ENCODE measurements at places on chromosomes 3 and 15.

DNA sequence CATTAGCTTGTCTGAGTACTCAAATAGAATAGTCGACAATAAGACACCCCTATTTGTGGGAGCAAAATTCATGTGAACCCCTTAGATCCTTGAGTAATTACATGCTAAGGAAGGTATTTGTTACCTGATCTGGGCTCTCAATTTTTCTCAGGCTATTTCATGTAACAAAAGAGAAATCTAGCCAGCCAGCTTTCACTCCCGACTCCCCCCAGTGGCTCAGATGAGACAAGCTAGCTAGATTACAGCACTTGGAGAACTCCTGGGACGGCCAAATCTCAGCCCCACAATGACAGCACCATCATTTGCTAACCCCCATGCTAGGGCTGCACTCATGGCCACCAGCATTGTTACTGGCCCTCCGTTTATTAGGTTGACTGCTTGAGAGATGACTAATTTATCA, 41.3 kb downstream of the GLDN start:
- peak; percentile 47 for DNase-seq

- no peak for DNase-seq
Observed at GRCh38 chr3:123953735-123954134, 7.3 kb downstream of the CCDC14 start.

GRCh38 chr3:157311633-157312375, 124.8 kb upstream of the PTX3 start:
- DNase-seq = peak; percentile 97

GRCh38 chr15:55255714-55256113, 33.9 kb downstream of the RAB27A start:
- DNase-seq = no peak

DNA sequence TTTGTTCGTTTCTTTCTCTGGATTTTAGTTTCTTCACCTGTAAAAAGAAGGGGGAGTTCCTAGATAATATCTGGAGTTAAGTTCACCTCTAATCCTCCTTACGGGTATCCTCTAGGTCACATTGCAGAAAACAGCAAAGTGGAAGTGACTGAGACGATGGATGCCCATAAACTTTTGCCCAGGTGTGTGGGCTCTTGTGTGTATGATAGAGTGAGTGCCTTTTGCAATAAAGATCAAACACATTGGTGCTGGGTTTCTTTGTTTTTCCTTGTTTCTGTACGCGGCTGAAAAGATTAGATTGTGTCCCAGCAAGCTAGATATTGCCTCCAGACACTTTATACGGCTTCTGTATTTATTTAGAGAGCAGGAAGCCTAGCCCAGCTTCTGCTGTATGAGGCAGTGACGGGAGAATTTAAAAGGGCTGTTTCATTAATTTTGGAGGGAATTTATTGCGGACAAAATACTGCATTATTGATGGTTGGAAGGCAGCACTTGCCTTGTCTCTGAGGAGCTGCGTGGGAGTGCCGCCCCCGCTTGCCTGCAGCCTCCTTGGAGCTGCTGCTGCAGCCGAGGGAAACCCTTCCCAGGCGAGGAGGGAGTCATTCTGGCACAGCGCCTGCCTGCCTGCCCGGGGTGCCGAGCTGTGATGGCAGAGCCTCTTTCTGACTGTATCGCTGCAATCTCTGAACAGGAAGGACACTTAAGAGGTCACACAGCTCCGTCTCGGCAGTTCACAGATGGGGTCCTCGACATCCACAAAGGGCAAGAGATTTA, 38.5 kb downstream of the PYDC2 start:
- peak; percentile 39 for DNase-seq

DNA sequence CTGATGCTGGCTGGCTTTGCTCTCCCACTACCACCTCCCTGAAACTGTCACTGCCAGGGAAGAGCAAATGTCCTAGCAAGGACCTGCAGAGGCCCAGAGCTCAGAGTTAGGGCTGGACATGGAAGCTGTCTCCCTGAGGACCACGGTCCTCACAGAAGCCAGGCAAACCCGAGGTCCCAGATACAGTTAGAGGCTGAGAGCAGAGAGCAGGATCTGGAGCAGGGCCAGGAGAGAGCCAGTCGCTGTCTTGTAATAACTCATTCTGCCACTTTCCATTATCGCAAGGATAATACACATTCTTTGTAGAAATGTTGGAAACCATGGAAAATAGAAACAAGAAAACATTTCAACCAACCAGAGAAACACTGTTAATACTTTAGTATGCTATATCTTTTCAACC, 10.1 kb downstream of the GHSR start:
- no peak for DNase-seq

DNA sequence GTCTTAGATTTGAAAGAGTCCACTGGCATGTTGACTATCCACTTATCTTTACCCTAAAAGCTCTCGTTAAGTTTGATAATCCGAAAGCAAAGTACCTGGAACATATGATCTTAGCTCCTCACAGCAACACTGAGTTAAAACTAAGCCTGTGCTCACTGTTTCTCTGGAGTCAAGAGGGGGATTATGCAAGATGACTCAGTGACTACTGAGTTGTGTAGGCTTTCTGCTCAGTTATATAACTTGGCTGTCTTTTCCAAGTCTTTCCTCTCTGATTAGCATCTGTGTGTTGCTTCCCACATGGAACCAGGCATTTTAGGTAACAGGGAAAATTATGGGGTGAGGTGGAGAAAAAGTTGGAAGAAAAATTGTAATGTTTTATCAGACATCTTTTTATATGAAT, 31.2 kb upstream of the MYO5C start:
- DNase-seq = peak; percentile 25

DNA sequence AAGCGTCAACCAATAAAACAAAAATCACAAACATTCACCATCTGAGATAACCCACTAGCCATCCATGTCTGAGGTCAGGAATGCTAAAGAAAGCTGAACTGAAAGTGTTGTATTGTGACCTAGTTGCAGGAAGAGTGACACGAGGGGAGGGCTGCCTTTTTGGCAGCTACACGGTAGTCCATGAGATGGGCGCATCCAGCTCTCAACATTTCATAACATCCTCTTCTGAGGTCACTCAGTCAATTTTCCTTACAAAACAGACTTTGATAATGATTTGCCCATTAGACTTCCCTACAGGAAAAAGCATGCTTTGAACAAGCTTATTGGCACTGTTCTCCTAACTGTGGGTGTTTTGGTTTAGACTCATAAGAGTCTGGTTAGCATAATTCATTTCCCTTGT, 15.4 kb upstream of the SHF start:
- DNase-seq = no peak

DNA sequence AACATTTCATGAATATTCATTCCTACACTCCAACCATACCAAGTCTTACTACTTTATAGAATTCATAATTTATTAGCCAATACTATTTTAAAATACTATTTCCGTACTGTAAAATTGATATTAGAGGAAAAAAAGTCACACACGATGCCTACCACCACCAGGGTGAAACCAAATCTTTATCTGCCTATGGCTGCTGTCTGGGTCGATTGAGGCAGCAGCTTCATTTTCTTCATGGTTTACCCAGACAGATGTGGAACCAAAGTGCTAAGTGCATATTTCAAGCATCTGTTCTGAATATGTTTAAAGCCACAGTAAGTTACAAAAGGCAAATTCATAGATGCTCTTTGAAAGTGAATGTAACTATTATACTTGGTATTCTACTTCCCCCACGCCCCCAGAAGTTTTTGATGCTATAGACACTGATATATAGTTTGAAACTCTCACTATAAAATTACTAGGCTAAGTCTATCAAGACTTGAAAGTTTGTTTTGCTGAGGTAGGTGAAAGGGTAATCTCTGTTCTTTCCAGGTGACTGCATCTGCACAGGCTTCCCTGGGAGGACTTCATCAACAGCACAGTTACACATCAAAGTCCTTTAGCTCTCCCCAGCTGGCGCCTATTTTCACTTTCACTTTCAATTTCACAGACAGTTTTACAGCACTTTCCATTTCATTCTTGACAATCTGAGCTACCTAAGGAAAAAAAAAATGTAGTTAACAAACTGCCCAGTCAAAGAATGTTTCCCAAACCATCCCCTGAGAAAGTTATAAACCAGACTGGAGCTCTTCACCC, 113.9 kb downstream of the POLQ start:
- peak; percentile 56 for DNase-seq

GRCh38 chr15:40046721-40047414, 7.9 kb upstream of the SRP14 start:
- DNase-seq = peak; percentile 79

DNA sequence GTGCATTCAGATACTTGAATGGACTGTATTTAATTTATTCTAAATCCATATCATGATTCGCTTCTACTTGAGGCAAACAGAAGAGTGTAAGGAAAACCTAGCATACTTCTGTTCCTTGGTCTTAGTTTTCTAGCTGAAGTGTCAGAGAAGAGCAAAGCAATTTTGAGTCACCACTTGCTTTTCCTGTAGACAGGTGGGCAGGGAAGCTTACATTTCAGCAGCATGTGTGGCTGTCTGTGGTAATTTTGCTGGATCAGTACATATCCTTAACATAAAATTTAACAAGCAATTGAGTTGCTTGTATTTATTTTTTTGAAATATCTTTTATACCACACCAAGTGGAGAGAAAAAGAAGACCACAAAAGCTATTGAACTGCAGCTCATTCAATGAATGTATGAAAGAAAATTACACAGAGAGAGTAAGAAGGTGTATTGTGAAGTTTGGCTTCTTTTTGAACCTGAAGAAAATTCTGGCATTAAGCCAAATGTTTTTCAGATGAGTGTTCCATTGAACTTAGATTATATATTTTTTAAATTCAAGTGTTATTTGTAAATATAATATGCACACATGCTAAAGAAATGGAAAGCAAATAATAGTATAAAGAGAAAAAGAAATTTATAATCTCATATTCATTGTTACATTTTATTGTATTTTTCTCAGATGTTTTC, 747.6 kb downstream of the NAALADL2 start:
- no peak for DNase-seq

DNA sequence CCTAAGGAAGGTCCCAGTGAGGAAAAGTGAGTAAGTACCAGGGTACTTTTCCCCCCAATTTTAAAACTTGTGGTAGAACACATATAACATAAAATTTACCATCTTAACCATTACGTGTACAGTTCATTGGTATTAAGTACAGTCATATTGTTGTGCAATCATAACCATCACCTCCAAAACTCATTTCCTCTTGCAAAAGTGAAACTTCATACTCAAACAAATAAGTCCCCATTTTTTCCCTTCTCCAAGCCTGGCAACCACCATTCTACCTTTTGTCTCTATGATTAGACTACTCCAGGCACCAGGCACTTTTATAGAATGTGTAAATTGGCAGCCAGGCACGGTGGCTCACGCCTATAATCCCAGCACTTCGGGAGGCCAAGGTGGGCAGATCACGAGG, 12.2 kb downstream of the PRC1 start:
- DNase-seq = peak; percentile 15

DNA sequence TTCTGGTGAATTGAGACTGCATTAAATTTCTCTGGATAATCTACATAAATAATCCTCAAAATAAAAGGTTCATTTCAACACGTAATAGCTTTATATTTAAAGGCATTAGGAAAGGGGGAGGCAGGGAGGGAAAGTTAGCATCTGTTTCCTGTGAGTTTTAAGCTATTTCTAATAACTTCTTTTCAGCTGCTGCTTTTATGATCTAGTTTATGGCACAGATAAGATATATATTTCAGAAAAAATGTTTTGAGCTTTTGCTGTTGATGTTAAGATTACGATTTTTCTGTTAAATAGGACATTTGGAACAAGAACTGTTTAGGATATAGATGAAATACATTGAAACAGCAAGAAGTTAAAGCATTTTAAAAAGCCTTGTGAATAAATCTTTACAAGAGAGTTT, 30.0 kb downstream of the UBE2E1 start:
- DNase-seq = no peak

GRCh38 chr3:178271740-178272387, 264.4 kb upstream of the KCNMB2 start:
- no peak for DNase-seq

GRCh38 chr15:97984157-97984556, 23.7 kb downstream of the ARRDC4 start:
- no peak for DNase-seq

DNA sequence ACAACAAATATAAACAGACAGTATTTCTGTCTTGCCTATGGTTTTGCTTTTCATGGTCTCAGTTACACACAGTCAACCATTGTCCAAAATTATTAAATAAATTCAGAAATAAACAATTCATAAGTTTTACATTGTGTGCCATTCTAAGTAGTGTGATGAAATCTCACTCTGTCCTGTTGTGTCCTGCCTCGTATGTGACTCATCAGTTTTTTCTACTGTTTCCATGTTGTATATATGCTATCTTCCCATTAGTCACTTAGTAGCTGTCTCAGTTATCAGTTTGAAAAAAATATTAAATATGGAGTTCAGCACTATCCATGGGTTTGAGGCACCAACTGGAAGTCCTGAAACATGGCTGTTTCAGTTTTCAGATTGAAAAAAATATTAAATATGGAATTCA, 282.4 kb upstream of the GRM7 start:
- no peak for DNase-seq

GRCh38 chr3:54746722-54747121, 181.1 kb downstream of the LRTM1 start:
- DNase-seq = no peak

DNA sequence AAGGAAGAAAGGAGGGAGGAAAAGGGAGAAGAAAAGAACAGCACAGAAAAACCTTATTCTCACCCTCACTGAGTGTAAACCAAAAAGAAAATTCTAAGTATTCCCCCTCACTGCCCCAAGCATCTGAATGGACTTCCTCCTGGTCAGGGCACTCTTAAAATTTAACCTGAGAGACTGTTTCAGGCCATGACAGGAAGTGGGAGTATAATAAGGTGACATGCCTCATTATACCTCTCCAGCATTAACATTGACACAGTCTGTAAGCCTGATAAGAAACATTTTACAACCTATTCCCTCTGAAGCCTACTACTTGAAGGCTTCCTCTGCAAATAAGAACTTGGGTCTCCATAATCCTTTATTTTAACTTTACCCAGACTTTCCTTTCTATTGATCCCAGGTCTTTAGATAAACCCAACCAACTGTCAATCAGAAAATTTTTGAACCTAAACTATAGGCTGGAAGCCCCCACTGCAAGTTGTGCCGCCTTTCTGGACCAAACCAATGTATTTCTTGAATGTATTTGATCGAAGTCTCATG, 41.7 kb downstream of the SLCO2A1 start:
- DNase-seq = no peak

DNA sequence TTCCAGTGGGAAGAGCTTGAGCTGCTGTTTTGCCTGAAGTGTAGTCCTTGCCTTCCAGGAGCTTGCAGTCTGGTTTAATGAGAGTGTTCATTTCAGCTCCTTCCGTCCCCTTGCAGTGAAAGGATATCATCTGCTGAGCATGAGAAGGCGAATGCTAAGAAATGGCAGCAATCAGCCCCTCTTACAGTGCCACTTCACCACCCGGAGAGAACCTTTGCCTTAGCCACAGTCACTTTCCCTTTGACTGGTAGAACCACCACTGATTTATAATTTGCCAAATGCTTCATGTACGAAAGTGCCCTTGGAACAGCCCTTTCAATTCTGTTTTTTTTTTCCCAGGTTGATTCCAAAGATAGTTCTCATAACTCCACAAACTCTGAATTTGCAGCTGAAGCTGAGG, 11.5 kb downstream of the TATDN2 start:
- no peak for DNase-seq

DNA sequence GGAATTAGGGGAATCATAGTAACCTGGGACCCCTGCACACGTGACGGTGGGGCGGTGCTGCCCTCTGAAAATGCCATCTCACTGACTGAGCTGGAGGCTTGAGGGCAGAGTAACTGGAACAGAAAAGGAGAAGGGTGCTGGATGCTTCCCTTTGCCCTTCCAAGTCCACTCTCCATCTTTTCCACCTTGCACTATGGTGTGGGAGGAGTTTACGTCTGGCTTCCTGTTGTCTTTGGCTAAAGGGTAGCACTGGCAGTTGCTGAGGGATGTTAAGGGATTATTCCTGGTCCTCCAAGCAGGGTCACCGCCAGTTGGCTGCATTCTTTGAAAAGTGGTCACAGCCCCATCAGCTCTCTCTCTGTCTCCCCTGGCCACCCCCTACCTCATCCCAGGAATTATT, 129.4 kb upstream of the SNTN start:
- DNase-seq = peak; percentile 4

Measured in fibroblast of skin of abdomen (primary cell).